Stimulated activated CD8-positive, alpha-beta memory T cell treated with anti-CD3 and anti-CD28 coated beads, Interleukin-15, amount 100 ng/mL, for 48 hours (primary cell): ENCODE measurements at places on chromosomes 1 and 21.
A peak's percentile ranks its signal among the peaks of the same experiment; 100 is the strongest.

GRCh38 chr1:39416609-39417008, 74.8 kb upstream of the BMP8A start:
- DNase-seq, result no peak

- no peak for DNase-seq
Observed at GRCh38 chr1:81349194-81349965, 451.4 kb upstream of the ADGRL2 start.

GRCh38 chr1:215971793-215972441, 404.8 kb downstream of the KCTD3 start:
- DNase-seq, result no peak

DNA sequence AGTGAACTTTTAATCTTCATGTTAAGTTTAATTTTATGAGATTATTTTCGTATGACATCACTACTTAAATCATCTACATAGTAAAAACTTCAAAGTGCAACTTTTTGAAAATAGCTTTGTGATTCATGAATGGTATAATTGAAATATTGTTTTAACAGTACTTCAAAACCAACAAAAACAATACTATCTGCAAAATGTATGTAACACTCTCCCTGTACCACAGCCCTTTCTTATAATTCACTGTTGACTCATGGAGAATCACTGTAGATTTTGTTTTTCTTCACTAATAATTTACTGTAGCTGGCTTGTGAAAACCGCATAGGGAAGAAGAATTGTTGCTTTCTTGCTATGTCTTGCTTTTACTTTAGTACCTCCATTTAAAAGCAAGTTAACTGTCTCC, 301.4 kb upstream of the ADAMTS5 start:
- DNase-seq, result no peak

GRCh38 chr1:149936992-149937705, 470 bp upstream of the MTMR11 start:
- no peak for DNase-seq

GRCh38 chr1:28537457-28538199, 15.3 kb upstream of the TRNAU1AP start:
- DNase-seq, result no peak

GRCh38 chr1:169288011-169288414, 79.6 kb downstream of the NME7 start:
- no peak for DNase-seq

DNA sequence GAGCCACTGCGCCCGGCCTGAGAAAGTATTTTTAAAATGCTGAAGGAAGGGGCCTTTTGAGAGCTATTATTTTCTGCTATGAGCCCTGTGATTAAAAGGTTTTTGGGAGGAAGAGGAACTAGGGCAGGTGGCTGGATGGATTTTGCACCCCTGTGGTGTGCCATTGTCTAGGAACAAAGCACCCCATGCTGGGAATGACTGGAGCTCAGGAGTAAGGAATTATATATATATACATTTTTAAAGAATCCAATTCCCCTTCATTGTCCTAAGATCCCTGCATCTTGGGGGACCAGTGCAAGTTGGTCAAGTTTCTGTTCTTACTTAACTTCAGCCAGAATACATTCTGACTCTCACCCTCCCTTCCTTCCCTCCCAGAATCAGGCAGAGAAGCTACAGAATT, 91.6 kb downstream of the ZNF648 start:
- DNase-seq, result no peak

DNA sequence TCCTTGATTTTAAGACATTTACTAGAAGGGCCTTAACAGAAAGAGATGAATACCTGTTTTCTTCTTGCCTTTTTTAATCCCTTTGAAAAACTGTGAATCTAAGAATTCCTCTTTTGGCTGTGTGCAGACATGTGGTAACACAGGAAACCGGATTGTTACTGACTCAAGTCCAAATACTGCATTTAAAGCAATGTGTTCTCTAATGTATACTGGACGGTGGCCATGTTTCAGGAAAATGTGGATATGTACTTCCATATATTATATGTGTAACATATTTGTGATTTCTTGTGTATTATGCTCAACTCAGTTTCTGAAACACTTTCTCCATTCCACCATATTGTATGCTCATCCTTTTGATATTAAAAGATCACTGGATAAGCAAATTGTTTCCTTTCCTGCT, 185.1 kb downstream of the LRRC7 start:
- no peak for DNase-seq

GRCh38 chr21:20949884-20950283, 48.3 kb upstream of the NCAM2 start:
- no peak for DNase-seq

DNA sequence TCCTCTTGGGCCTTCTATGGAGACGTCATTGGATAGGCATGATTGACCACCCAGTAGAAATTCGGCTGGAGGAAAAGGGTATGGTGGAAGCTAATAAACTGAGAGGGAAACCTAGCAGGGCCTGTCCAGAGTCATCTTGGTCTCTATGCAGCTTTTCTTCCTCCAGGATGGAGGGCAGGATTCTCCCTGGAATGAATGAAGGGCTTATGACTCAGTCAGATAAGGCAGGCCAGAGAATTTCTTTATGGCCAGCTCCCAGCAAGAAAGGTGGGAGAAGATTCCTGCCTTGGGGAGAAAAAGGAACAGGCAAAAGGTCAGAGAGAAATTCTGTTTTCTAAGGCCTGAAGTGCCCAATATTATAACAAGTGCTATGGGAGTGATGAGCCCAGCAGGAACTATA, 17.1 kb downstream of the FBLIM1 start:
- no peak for DNase-seq

- DNase-seq, result no peak
Observed at GRCh38 chr1:22680726-22681125, 27.7 kb downstream of the C1QB start.

DNA sequence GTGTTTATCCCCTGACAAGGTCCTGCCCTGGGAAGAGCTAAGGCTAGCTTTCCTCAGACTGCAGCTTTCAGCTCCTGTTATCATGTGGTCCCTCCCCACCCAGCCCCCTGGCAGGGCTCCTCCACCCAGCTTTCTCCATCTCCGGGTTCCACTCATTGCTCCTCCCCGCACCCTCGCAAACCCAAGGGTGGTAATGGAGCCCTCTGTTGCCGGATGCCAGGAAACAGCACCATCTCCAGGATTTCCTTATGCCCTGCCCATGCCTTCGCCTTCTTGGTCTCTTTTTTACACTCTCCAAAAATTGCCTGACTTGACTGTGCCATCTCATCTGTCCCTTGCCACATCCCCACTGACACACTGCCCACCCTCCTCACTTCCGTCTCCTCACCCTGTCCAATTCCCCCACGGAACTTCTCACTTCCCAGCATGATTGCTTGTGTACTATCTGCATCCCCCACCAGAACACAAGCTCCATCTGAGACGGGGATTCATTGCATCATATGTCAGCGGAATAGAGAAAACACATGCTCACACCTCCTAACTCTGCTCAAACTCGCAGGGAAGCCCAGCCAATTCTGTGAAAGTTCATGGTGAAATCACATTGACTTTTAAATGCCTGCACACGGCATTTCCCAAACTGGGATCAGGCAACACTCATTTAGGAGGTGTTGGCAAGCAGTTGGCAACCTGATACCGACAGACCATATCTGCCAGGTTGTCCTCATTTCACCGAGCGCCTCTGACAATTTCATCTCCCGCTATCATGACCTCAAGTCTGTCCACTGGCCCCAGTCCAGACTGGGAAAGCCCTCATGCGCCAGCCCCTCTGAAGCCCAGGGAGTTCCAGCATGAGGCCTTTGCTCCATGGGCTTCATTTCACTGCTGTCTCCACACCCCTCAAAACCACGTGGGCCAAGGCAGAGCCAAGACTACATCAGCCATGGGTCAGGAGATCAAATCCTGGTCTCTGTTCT, 201.1 kb downstream of the MATN1 start:
- no peak for DNase-seq

GRCh38 chr1:94698356-94698755, 121.8 kb upstream of the SLC44A3 start:
- no peak for DNase-seq

GRCh38 chr1:25858906-25859789, at the start of gene AUNIP:
Gene AUNIP, minus strand, starts transcription at chr1:25859457. Its CDS starts 100 bp downstream, at chr1:25859357.
- peak; percentile 89 for DNase-seq

DNA sequence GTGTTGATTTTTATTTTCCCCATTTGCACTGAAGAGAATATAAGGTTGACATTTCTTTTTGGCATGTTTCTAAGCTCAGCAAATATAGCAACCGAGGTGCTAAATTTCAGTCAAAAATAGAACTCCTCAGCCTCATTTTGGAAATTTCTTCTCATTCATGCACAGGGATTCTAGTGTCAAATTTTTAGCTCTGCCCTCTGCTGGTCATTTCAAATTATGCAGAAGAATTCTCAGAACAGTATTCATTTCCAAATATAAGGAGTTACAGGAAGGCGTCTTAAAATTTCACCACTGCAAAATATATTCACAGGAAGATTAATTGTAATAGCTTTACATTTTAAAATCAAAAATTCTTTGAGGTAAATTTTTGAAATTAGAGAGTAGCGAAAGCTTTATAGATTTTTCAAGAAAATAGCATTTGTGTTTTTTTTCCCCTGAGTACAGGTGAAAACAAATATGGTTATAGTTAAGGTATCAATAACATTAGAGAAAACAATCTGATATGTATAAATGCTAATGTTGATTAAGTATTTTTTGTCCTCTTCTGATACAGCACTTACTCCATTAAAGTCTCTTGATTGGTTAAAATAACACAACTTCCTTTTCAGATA, 57.9 kb downstream of the FMN2 start:
- no peak for DNase-seq

GRCh38 chr1:204041232-204041767, 31.6 kb upstream of the SOX13 start:
- DNase-seq, result no peak

DNA sequence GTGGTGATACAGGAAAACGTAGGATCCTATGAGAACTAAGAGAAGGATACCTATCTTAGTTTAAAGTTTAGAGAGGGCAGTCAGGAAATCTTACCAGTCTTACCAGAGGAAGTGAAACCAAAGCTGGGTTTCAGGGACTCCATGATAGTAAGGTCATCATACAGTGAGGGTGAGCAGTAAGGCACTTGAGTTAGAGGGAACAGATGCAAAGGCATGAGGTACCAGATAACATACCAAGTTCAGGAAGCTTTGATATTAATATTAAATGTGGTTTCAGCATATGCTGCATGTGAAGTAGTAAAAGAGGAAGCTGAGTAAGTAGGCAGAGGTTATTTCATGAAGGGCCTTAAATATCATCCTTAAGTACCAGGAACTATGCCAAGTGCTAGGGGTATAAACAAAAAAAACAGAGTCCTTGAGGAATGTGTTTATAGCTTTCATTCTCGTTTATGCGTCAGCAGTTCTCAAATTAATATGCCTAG, 16.9 kb downstream of the ATG4C start:
- DNase-seq, result no peak

DNA sequence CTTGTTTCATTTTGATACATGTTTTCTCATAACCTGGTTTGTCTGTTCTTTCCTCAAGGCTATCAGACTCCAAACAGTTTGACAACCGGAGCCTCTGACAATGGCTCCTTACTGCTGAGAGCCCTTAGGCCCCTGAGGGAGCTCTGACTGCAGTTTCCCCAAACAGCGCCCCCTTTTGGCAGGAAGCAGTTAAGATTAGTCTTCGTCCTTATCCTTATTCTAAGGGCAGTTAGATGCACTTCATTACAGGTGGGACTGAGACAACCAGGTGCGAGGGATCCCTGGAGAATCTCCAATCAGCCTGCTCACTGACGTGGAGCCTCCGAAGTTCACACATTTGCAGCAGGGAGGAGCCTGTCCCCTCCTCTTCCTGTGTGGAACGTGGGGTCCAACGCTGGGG, 393.1 kb downstream of the BRINP3 start:
- no peak for DNase-seq

DNA sequence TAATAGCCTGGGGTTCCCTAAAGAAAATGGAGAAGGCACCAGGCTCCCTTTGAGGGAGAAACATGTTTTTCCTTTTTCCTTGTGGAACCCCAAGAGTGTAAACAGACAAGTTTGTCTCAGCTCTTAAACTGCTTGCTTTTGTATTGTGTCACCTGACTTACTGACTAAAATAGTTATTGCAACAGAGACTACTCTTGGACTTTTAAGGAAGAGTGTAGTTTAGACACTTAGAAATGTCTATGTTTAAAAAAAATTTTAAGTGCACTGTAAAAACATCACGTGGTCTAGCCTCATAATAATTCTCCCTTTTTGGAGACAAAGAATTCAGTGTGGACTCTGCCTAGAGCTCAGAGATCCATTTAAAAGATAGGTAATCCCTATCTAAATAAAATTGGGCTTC, 141.1 kb downstream of the TRIM33 start:
- no peak for DNase-seq

- DNase-seq, result no peak
Observed at GRCh38 chr1:152224093-152224492, at the start of gene HRNR. Gene HRNR, minus strand, starts transcription at chr1:152224193. Its CDS starts 940 bp downstream, at chr1:152223253.

- peak; percentile 53 for DNase-seq
Observed at GRCh38 chr21:46057111-46057709, 40.7 kb upstream of the COL6A2 start.

DNA sequence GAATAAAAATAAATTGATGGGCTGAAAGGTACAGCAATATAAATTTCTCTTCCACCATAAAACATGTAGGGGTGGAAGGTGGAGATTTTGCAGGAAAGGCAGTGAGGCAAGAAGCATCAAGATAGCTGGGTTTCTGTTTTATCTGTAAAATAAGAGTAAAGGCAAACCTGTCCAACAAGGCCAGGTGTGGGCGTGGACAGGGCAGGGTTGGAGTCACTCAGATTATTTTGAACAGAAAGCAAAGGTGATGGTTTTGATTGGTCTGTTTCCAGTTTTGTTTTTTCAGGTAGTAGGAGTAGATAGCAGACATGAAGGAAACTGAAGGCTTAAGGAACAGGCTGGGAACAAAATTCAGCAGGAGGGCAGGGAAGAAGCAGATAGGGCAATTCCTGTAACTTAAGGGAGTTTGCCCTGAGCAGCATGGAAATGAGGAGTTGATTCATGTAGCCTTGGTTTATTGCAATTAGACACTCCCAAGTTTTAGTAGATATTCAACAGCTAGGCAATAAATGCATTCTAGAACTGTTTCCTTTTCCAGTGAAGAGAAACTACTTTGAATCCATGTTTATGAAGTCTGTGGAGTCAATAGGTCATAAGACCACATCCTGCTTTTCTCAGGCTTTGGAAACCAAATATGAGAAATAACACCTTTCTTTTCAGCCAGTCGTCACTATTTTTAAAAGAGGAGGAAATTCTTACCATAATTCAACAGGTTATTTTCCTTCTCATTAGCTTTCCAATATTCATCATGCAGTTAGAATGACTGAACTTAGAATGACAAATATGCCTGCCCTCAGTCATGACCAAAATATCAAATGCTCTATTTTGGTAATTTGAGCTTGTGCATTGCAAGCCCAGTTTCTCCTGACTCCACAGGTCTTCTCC, 38.7 kb upstream of the CD55 start:
- DNase-seq, result no peak

- DNase-seq, result no peak
Observed at GRCh38 chr1:76759950-76760349, 107.3 kb upstream of the ST6GALNAC5 start.

GRCh38 chr1:9833632-9834031, 9.9 kb upstream of the CLSTN1 start:
- DNase-seq, result no peak

GRCh38 chr1:111706921-111707320, 32.3 kb downstream of the INKA2 start:
- no peak for DNase-seq

- no peak for DNase-seq
Observed at GRCh38 chr1:12547586-12548225, 70.3 kb downstream of the DHRS3 start.
